ENCODE measurements at places on chromosomes 5 and 9.
A peak's percentile ranks its signal among the peaks of the same experiment; 100 is the strongest.

DNA sequence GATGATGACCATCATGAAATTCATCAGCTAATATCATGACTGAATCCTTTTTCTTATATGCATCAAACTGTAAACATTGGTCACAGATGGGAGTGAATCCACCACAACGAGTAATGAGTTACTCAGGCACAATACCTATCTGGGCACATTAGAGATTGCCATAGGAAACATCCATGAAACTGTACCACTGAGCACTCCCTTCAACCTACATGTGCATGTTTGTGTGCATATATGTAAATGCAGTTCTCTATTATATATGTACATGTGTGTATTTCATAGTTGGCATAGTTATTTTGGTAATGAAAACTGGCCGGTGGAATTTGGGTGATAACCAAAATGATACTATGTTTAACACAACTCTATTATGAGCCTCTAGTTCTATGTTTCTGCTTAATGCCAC lies 387.3 kb upstream of the ARRDC3 start:
- DNase-seq, result no peak

DNA sequence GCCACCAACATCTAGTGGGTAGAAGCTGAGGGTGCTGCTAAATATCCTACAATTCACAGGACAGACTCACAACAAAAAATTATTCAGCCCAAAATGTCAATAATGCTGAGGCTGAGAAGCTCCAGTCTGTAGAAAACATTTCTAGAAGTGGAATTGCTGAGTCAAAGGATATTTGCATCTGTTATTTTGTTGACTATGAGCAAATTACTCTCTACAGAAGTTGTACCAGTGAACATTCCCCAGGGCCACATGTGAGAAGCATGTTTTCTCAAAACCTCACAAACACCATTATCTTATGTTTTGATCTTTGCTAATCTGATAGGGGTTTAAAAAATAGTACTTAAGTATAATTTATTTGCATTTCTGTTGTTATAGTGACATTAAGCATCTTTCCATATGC lies 15.4 kb downstream of the ITK start:
- DNase-seq, result no peak

GRCh38 chr5:165232509-165233028 lies 1727.2 kb downstream of the MAT2B start:
- no peak for DNase-seq

- DNase-seq, result no peak
Observed at GRCh38 chr5:60852940-60853339, 8.9 kb upstream of the ELOVL7 start.

- no peak for DNase-seq
Observed at GRCh38 chr9:69603656-69604055, 68.5 kb downstream of the APBA1 start.

GRCh38 chr9:137168904-137169856 lies 671 bp downstream of the LRRC26 start:
- peak; percentile 38 for DNase-seq
